ENCODE measurements at places on chromosomes 1 and 21.

- DNase-seq, result no peak
Measured at GRCh38 chr1:170510163-170510562, 21.8 kb upstream of the GORAB start.

DNA sequence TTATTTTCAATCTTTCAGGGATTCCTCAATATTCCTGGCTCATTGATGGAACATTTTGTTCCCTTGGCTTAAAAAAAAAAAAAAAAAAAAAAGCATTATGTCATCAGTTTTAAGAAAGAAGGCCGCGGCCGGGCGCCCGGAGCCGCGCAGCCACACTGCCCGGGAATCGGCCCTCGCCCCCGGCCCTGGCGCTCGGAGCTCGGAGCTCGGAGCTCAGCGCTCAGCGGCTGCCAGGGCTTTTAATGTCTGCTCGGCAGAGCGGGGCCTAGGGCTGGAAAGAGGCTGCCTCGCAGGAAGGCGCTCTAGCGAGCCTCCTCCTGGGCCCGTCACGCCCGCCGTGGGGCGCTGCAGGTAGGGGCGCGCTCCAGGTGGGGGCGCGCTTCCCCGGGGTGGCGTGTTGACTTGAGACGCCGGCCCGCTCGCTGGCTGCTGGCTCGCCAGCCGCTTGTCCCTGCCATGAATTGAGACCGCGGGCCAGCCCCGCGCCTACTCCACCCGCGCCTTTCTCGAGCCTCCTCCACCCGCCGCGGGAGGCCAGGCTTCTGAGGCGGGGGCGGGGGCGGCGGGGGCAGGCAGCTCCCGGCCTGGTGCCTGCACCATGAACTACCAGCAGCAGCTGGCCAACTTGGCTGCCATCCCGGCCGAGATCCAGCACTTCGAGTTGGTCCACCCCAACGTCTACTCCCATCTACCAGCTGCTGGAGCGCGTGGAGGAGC lies 5.4 kb upstream of the TDRD5 start:
- DNase-seq, result no peak

- DNase-seq, result no peak
Measured at GRCh38 chr1:156876281-156876680, 15.6 kb downstream of the NTRK1 start.

DNA sequence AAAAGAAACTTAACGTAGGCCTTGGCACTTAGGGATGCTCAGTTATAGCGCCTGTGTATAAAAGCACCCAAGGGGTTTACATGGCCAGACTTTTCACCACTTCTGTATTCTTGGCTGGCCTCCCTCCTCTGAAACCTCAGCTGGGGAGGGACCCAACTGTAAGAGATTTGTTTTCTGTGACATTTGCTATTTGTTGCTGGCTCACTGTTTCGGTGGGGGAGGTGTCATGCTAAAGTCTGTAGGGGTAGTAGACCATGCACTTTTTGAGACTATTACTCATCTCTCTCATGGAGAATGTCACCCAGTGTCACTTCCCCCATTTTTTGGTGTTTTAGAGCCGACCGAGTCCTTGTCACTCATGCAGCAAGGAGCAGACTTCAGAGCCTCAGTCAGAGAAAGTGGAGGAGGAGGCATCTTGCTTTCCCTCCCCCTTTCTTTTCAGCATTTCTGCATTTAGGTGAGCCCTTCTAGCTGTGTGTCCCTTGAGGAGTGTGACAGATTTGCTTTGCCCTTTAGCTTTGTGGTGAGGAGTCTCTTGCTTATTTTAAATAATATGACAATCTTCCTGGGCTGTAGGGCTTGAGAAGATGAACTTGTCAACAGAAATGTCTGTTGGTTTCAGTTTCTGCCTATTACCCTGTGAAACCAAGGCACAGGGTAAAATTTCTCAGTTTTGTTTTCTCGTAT lies 160.1 kb downstream of the FASLG start:
- DNase-seq, result no peak

- DNase-seq, result no peak
Measured at GRCh38 chr1:168623831-168624230, 47.4 kb downstream of the XCL1 start.

DNA sequence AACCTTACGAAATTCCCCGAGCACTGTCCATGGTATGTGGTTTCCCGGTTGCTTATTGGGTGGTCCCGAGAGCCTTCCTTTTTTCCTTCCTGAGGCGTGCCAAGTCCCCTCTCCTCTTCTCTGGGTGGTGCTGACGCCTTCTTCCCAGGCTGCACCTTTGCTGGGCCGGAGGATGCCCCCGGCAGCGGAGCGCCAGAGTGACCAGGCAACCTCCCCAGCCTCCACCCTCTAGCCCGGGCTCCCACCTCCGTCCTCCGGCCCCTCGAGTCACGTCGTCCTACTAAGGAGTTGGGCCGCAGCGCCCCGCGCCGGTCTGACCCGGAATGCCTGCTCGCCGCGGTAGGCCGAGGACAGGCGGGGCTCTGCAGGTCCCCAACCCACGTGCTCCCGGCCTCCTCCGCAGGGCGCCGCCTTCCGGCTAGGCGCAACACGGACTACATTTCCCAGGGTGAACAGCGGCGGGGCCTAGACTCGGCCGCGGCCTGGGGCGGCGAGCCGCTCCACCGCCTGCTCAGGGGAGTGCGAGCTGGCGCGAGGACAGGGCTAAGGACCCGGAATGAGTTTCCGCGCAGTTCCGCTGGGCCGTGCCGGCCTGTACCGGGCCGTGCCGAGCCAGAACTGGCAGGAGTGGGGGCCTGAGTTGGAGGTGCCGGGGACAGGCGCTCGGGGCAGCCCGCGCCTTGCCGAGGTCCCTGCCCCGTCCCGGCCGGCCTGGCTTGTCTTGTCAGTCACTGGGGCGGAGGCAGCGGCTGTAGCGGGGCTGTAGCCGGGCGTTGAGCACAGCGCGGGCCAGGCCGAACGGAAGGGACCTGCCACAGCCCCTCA lies at the start of gene IPO13:
Gene IPO13, plus strand, starts transcription at position 715 of the 825 bp plus-strand sequence. CDS start 651 bp downstream, outside the sequence.
- peak; percentile 91 for DNase-seq

- no peak for DNase-seq
Measured at GRCh38 chr1:162212713-162213112, 143.2 kb downstream of the NOS1AP start.

GRCh38 chr1:112322018-112322417 lies 74.0 kb upstream of the CTTNBP2NL start:
- no peak for DNase-seq

DNA sequence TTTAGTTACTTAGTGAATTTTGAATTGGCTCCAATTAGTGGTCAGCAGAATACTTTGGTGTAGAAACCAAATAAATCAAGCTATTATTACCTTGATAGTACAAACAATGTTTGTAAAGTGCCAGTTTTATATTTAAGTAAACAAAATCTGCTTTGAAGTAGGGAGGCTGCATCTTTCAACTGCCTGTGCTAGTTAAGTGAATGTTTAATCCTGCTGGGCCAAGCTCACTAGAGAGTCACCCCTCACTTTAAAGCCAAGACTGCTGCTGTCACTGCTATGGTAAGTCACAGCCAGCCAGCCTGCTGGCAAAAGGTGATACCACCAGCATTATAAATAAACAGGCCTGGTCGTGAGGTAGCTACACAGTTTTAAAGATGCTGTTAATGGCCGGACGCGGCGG lies 10.3 kb upstream of the CFAP126 start:
- DNase-seq, result no peak

- DNase-seq, result no peak
Measured at GRCh38 chr1:165960881-165961280, 133.5 kb downstream of the UCK2 start.

GRCh38 chr1:159352436-159352835 lies 50.3 kb downstream of the FCER1A start:
- no peak for DNase-seq

DNA sequence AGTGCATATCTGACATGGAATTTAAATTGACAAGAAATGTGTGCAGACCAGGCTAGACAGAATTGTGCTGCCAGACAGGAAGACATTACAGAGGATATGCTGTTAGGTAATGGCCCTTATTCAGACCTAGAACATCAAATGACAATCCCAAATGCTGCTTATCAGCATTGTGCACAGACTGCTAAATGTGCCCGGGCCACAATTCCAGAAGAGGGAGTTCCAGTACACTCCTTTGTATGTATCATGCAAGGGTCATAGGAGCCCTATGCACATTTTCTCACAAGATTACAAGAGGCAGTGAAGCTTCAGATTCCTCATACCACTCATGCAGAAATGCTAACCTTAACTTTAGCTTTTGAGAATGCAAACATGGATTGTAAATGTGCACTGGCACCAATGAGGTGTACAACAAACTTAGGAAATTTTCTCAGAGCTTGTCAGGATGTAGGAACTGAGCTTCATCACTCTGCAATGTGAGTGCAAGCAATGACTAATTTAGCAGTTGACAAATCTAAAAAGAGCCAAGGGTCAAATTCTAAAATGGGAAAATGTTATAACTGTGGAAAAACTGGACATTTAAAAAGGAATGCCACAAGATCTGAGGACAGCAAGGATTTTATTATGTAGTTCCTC lies 273.5 kb downstream of the COL11A1 start:
- DNase-seq, result no peak

- no peak for DNase-seq
Measured at GRCh38 chr21:32613436-32614043, 1.4 kb upstream of the CFAP298 start.

GRCh38 chr1:204145033-204145504 lies 6.8 kb downstream of the ETNK2 start:
- DNase-seq, result no peak

DNA sequence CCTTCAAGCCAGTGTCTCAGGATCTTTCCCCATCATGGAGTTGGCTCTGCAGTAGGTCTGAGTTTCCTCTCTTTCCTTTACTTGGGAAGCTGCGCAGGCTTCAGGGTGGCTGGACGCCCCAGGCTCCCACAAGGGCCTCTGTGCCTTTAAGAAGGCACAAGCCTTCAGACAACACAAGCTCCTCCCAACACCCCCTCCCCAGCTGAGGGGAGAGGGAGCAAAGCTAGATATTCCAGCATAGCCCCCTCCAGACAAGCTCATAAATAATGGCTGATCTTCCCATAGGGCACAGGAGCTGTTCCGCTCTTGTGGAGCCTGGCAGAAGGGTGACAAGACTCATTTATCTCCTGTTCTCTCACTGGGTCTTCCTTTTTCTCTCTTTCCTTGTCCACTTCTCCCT lies 27.9 kb upstream of the ATP2B4 start:
- DNase-seq, result no peak

GRCh38 chr1:206839006-206839560 lies 26.3 kb upstream of the IL20 start:
- DNase-seq, result no peak

GRCh38 chr1:221543529-221544120 lies 198.3 kb downstream of the DUSP10 start:
- DNase-seq, result no peak

DNA sequence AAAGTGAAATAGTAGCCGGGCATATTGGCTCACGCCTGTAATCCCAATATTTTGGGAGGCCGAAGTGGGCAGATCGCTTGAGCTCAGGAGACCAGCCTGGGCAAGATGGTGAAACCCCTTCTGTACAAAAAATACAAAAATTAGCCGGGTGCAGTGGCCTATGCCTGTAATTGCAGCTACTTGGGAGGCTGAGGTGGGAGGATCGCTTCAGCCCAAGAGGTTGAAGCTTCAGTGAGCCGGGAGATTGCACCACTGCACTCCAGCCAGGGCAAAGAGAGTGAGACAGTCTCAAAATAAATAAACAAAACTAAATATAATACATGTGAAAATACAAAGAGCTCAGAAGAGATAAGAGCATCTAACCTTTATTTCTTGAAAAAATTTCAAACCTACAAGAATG lies 2.3 kb upstream of the MSTO1 start:
- DNase-seq, result no peak

- no peak for DNase-seq
Measured at GRCh38 chr1:90722874-90723589, 5.9 kb upstream of the BARHL2 start.

DNA sequence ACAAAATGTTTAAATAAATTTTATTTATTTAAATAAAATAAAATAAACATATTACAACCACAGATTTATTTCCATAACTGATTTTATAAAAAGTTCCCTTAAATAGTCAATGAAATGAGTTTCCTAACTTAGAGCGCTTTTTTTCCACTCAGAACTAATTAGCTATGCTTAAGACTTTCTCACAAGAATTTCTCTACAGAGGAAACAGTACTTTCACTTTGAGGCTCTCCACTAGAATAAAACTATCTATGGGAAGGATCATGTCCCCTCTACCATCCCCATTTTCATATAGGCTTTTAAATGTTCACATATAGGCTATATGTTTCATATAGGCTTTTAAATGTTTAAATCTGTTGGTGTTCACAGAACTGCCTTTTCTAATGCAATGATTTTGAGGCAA lies 40.0 kb upstream of the DPH5 start:
- no peak for DNase-seq

DNA sequence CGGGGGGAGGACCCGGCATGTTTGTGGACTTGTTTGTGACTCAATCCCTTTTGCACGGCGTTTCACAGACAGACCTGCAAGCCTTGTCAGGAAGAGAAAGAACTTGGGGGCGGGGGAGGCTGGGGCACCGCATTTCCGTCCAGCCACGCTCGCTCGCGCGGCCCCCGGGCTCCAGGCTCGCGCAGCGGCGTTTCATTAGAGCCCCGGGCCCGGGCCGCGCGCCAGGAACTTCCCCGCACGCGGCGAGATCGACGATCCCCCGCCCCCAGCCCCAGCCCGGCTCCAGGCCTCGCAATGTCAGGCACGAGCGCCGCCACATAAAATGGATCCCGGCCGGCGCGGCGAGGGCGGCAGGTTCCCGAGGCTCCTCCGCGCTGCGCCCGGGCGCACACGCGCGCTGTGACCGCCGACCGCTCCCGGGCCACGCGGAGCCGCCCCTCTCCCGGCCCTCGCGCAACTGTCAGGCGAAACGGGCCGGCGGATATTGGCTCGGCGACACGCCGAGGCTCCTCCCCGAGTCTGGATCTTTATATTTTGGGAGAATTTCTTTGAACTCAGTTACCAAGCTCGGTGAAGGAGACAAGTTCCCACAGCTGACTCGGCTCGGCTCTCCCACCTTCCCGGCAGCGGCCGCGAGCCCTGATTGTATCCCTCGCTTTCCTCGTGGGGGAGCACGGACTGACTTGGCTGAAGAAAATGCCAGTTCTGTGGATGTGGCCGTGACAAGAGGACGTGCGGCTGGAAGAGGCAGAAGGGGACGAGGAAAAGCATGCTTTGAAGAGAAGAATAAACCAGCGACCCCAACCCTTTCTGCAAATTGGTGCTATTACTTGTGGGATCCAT lies at the start of gene KIF26B:
Gene KIF26B, plus strand, starts transcription at position 557 of the 843 bp plus-strand sequence. CDS start 440 bp downstream, outside the sequence.
- DNase-seq, result no peak

- DNase-seq, result no peak
Measured at GRCh38 chr1:59151387-59151761, 145.5 kb upstream of the FGGY start.

All from activated T-helper 1 cell treated with anti-CD3 and anti-CD28 coated beads, Interleukin-2, amount 50 U/mL, for 16 hours (primary cell).